ENCODE measurements at places on chromosomes 11 and 22.

DNA sequence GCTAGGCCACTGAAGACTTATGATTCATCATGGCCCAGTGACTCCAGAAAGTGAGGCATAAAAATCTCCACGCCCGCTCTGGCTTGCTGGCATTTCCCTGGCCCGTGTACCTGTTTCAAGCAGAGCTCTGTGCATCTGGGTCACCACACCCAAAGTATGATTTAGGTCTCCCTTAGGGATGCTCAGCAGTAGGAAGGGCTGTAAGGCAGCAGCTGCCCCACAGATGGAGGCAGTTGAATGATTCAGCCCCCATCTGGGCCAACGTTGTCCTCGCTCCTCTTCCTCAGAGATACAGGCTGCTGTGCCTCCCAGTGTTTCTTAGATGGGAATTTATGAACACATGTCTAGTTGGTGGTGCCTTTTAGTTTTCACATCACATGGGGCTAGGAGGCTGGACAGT is 21.6 kb downstream of the GPR83 start:
- no peak for DNase-seq

GRCh38 chr11:1772270-1773130 is 8.8 kb upstream of the CTSD start:
- peak; percentile 71 for DNase-seq

DNA sequence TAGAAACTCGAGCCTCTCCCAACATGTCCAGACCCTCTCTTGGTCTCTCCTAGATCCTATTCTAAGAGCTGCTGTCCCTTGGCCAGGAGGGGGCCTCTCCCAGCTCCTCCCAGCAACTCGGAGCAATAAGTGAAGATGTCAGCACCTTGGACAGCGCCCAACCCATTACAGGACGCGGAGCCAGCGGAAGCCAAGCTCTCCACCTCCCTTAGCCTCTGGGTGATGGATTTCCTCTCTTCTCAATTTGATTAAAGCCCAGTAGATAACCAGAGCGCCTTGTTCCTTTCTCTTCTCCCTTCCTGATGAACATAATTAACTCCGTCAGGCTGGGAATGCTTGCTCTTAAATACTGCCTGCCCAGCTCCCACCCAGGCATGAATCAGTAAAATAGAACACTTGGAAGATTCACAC is 26.2 kb upstream of the TPBGL start:
- DNase-seq, result peak; percentile 30

- DNase-seq, result no peak
Observed at GRCh38 chr11:112085822-112086421, 634 bp downstream of the TIMM8B start.

DNA sequence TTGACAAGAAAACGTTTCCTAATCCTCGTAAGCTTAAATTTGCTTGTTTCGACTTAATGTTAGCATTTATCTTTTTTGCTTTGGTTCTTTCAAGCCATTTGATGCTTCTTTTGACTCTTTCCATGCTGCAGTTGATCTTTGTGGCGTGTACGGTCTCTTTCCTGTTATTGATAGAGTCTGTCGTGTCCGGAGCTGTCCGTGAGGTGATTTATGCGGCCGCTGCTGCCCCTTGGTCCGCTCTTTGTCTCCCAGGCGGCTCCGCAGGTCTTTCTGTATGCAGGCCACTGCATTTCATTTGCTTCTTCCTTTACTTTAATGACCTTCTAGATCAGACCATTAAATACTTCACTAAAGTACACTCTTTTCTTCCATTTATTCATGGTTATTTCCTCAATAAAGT is 50.3 kb downstream of the TBC1D22A start:
- DNase-seq, result no peak

GRCh38 chr22:28909375-28909774 is 26.0 kb downstream of the ZNRF3 start:
- no peak for DNase-seq

DNA sequence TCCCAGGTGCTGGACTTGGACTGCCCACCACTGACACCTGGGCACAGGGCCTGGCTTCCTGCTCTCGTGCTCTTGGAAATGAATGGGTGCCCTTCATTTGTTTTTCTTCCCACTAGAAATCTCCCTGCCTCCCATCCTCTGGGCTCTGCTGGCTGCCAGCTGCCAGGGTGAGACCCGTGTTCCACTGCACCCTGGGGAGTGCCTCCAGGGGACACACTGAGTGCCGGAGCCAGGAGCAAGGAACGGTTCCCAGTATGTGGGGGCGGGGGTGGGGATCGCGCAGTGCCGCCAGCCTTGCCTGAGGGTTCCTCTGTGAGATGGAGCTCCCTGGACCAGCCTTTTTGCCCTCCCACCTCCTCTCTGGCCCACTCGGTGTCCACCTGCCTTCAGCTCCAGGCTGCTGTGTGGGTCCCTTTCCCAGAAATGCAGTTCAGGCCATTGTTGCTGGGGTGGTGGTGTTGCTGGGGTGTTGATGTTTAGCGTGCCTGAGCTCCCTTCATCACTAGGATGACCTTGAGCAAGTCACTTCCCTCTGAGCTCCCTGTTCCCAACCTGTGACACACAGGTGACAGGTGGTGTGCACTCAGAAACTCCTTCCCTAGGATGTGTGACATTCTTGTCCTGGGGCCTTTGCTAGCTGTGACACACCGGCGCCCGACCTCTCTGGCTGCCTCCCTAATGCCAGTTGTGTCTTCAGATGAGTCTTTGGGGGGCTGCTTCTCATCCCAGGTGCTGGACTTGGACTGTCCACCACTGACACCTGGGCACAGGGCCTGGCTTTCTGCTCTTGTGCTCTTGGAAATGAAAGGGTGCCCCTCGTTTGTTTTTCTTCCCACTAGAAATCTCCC is 72.1 kb downstream of the MED15 start:
- DNase-seq, result no peak

DNA sequence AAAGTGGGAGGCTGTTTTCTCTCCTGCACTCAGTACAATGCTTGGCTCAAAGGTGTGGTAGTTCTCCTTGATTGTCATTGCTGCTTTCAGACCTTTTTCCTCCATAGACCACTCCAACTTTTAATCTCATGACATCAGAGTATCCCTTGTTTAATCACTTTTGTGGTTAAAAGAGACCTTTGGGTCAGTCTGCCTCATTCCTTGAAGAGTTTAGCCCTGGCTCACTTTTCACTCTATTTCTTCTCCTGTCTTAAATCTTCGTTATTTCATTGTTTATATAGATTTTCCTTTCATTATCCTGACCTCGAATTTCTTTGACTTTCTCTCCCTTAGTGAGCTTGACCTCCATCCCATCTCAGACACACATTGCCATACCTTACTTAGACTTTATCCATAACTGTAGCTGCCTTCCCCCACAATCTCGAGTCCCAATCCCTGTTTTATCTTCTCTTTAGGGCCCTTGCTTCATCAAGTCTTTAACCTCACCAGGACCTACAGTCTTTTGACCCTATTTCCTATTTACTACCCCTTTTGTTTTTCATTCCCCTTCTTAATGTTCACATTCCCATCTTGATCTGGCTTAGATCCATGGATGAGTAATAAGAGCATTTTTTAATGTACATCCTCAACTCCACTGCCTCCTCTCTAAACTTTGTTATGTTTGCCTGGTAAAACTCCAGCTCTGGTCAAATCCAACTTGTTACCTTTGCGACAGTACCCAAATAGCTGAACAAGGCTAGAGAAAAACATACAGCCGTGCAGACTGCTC is 9.5 kb downstream of the ATXN10 start:
- no peak for DNase-seq

GRCh38 chr11:119691701-119692539 is 37.1 kb downstream of the NECTIN1 start:
- no peak for DNase-seq

- no peak for DNase-seq
Observed at GRCh38 chr11:28730889-28731288, 622.7 kb downstream of the METTL15 start.

DNA sequence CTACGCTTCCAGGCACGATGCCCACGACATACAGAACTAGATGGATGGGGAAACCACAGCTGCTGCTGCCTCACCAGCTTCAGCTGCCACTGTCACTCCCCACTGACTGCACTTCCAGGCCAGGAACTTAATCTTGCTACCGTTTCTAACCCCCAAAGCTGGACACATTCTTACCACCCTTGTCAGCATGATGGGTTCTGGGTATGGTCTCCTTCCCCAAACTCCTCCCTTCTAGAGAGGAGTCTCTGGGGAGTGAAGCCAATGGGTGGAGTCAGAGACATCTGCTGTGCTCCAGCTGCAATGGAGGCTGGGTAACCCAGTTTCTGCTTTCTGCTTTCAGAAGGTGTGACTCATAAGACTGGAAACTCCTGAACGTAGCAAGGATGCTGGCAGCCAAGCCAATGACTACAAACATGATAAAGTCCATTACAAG is 87.0 kb upstream of the THY1 start:
- DNase-seq, result peak; percentile 65

DNA sequence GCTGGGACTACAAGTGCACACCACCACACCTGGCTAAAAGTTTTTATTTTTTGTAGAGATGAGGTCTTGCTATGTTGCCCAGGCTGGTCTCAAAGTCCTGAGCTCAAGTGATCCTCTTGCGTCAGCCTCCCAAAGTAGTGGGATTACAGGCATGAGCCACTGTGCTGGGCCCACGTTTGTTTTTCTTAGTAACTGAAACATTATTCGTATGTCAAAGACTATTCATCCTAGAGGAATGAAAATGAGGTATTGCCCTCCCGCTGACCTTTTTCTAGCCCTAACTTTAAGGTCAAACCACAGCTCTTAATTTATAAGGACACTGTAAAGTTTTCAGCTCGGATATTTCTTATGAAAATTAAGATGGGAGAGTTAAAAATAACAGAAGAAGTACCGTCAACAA is 33.2 kb upstream of the PAX6 start:
- peak; percentile 46 for DNase-seq

DNA sequence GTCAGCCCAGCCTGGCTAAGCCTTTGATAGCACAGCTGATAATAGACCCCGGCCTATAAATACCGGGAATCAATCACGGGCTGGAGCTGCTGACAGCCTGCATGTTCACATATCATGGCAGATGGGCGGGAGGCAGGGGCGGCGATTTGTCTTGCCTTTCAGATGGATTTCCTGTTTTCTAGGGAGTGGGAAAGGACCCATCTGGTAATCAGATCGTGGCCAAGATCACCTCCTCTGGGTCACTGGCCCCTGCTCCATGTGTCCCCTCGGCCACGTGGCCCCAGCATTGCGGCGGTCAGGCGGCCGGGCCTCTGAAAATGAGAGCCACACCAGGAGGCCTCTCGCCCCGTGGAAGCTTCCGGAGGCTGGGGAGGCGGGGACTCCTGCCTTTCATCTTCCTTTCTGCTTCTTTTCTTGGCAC is 36.6 kb downstream of the SMIM38 start:
- no peak for DNase-seq

DNA sequence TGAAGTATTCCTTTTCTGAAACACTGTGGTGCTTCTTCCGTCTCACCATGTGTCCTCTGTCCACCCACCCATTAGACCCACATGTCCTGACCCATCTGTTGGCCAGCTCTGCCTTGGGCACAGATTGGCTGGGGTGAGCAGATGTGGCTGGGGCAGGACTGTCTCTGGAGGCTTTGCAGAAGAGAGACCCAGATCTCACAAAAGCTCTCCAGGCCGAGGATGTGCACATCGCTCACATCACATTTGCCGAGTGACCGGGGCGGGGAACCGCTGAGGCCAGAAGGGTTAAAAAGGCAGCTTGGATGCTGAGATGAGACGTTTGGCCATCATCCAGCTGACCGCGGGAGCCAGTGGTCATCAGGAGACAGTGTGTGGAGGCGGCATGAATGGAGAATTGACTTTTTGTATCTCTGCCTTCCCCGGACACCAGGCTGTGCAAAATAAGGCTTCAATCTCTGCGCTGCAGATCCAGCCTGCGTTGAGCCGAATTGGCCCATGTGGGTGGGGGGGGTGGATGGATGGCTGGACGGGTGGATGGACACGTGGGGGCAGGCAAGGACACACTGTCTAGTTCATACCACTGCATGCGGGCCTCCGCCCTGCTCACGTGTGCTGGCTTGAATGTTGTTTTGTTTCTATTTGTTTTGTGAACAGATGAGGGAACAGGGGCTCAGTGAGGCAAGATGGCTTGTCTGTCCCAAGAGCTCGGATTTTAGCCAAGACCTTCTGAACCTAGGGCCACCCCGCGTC is 6.1 kb downstream of the IFITM10 start:
- no peak for DNase-seq

- DNase-seq, result no peak
Observed at GRCh38 chr22:38570779-38571364, 889 bp upstream of the DMC1 start.

- DNase-seq, result no peak
Observed at GRCh38 chr11:60905047-60905446, 1.3 kb downstream of the PRPF19 start.

- no peak for DNase-seq
Observed at GRCh38 chr11:63549411-63549810, 12.8 kb downstream of the PLAAT4 start.

GRCh38 chr11:22859756-22860155 is 518 bp downstream of the CCDC179 start:
- no peak for DNase-seq

DNA sequence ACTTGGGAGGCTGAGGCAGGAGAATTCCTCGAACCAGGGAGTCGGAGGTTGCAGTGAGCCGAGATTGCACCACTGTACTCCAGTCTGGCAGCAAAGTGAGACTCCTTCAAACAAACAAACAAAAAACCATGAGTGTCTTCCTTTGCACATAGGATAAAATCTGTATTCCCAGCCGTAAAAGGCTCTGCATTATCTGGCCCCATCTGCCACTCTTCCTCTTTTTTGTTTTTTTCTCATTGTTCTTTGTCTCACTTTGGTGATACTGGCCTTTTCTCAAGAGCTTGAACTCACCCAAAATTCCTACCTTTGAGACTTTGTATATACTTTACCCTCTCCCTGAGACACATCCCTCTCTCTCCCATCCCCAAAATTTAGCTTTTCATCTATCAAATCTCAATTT is 17.6 kb downstream of the FDX1 start:
- DNase-seq, result no peak

- no peak for DNase-seq
Observed at GRCh38 chr22:42326801-42327200, 56.3 kb upstream of the TCF20 start.

GRCh38 chr22:19722178-19722981 is 959 bp upstream of the GP1BB start:
- DNase-seq, result no peak

GRCh38 chr22:28953976-28954880 is 70.9 kb downstream of the ZNRF3 start:
- DNase-seq, result no peak

GRCh38 chr11:75078233-75078632 is 18.4 kb downstream of the OR2AT4 start:
- no peak for DNase-seq

DNA sequence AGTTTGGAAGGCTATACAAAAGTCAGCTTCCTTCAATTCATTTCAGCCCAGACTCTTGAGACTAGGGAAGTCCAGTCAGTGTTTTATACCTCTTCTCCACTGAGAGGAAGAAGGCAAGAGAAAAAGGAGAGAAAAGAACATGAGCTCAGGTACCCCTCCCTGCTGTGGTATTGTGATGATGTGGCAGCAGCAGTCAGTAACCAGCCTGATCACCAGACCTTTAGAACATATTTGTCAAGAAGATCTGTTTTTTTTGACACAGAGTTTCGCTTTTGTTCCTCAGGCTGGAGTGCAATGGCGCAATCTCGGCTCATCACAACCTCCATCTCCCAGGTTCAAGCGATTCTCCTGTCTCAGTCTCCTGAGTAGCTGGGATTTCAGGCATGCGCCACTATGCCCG is 21.2 kb upstream of the RPS13 start:
- DNase-seq, result no peak
